T-helper 17 cell (primary cell): ENCODE measurements at places on chromosomes 12 and 14.

DNA sequence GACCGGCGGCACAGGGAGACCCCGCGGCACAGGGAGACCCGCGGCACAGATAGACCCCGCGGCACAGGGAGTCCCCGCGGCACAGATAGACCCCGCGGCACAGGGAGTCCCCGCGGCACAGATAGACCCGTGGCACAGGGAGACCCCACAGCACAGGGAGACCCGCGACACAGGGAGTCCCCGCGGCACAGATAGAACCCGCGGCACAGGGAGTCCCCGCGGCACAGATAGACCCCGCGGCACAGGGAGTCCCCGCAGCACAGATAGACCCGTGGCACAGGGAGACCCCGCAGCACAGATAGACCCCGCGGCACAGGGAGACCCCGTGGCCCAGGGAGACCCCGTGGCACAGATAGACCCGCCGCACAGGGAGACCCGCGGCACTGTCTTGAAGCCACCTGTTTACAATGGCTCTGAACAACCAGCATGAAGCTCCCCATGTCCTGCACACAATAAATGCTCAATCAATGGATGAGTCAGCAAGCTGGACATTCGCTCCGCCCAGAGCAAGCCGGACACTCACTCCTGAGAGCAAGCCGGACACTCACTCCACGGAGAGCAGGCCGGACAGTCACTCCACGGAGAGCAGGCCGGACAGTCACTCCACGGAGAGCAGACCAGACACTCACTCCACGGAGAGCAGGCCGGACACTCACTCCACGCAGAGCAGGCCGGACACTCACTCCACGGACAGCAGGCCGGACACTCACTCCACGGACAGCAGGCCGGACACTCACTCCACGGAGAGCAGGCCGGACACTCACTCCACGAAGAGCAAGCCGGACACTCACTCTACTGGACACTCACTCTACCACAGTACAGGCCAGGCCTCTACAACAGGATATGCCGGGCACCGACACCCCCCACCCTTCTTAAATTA lies 121.9 kb downstream of the RFLNA start:
- no peak for DNase-seq

- no peak for DNase-seq
These were observed 5.1 kb upstream of the TCL1B start for GRCh38 chr14:95681153-95681552.

DNA sequence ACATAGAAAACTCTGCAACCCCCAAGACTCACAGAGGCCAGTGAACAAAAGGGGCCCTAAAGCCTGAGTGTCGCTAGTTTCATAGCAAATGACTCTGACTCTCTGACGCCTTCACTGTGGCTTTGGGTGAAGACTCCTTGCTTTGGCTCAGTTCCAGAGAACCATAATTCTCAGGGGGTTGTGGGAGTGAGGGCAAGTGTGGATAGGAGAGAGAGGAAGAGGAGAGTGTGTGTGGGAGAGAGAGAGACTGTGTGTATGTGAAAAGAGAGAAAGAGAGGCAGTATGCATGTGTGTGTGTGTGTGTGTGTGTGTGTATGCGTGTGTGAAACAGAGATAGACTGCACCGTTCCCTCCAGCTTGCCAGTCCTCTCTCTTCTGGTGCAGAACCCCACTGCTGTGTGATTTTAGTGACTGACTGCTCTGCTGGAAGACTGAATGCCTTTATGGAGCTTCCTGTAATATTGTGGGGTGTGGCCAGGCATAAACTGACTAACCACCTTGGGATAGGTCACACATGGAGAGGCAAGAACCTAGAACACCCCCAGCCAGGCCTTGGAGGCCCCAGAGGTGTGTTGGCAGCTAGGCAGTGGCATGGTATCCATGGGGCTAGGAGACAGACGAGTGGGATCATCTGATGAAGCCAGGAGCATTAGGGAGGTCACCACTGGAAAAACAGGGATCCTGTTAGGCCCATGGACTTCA lies 45.9 kb upstream of the STXBP6 start:
- no peak for DNase-seq

GRCh38 chr14:54182419-54183045 lies 214.3 kb upstream of the CDKN3 start:
- no peak for DNase-seq

DNA sequence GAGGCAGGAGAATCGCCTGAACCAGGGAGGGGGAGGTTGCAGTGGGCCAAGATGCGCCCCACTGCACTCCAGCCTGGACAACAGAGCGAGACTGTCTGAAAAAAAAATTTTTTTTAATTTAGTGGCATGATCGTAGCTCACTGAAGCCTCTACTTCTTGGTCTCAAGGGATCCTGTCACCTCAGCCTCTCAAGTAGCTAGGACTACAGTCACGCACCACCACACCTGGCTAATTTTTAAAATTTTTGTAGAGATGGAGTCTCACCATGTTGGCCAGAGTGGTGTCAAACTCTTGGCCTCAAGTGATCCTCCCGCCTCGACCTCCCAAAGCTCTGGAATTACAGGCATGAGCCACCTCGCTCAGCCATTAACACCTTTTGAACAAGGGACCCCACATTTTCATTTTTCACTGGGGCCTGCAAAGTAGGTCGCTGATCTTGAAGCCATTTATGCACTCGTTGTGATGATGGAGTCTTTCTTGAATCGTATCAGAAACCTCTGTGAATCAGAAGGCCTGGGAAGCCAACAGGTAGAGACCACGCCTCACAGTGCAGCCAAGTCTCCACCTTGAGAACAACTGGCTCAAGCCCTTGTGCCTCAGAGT lies 5.9 kb downstream of the HCAR1 start:
- DNase-seq: no peak

- no peak for DNase-seq
These were observed 77.2 kb downstream of the NKX2-1 start for GRCh38 chr14:36442824-36443241.

DNA sequence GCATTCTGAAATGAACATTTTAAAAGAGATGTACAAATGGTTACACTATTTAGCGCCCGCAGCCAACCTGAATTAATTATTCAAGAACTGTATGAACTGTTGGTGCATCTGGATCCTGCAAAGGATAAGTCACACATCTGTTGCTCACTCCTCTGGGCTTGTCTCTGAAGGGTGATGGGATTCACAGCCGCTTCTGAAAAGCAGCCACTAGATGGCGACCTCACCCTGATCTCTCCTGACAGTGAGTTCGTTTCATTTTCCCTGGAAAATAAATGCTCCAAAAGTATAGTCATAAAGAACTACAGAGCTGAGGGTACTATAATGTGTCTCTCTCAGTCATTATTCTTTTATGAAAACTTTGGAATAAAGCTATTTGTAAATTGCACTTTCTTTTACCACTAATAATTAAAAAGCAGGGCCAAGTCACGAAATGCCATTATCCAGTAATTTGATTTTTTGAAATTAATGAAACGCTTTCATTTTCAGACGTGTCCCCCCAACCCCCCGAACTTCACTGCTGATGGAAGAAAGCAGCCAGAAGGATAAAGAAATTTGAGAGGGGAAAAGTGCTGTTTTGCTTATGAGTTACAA lies 789.6 kb downstream of the NRXN3 start:
- peak; percentile 18 for DNase-seq

- no peak for DNase-seq
These were observed 614 bp upstream of the NACA start for GRCh38 chr12:56725723-56726102.

GRCh38 chr14:92603309-92604242 lies 90.0 kb downstream of the RIN3 start:
- no peak for DNase-seq

DNA sequence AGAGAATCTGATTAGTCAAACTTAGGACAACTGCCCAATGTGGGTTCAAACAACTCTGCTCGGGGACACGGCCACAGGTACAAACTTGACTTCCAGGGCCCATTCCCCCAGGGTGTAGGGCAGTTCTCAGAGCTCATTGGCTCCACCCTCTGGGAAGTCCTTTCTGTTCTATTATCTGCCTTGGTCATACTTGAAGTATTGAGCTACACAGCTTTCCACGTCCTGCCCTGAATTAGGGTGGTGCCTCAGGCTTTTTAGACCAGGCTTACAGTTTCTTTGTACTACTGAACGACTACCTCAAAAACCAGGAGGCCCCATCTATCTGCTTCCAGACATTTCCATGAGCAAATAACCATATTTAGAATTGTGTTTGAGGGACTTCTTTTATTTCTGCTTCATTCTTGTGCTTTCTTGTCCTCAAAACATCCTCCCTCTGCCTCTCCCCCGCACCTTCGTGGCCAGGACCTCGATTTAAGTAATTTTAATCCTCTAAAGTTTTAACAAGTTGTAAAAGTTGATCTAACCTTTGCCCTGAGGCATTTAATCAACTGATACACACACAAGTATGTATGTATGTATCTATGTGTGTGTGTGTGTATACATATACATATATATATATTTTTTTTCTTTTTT lies 281.7 kb upstream of the AMIGO2 start:
- DNase-seq: peak; percentile 14

DNA sequence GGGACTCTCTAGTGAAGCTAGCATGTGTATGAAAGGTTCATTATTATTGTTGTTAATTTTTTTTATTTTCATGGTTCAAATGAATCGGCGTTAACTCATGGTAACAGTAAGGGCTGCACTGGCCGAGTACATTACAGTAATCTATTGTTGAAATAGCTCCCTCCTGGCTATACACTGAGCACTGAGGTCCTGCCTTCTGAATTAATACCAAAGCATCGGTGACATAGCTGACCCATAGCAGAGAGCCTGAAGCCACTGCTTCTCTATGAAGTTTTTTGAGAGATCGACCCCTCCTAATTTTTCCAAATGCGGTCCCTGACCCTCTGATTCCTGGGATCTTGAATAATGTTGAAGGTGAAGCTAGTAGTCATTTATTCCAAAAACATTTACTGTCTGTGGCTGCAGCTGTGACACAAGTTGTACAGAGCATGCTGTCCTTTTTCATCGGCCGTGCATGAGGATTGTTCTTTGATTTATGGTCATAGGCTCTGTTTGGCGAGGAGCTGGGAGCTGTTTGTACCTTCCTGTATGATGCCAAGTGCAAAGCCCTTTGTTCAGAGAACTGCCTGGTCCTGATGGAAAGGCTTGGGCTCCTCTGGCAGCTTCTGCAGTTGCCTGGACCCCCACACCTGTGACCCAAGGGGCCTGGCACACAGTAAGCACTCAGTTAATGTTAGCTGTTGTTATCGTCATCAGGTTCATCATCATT lies 486.5 kb downstream of the EGLN3 start:
- no peak for DNase-seq

DNA sequence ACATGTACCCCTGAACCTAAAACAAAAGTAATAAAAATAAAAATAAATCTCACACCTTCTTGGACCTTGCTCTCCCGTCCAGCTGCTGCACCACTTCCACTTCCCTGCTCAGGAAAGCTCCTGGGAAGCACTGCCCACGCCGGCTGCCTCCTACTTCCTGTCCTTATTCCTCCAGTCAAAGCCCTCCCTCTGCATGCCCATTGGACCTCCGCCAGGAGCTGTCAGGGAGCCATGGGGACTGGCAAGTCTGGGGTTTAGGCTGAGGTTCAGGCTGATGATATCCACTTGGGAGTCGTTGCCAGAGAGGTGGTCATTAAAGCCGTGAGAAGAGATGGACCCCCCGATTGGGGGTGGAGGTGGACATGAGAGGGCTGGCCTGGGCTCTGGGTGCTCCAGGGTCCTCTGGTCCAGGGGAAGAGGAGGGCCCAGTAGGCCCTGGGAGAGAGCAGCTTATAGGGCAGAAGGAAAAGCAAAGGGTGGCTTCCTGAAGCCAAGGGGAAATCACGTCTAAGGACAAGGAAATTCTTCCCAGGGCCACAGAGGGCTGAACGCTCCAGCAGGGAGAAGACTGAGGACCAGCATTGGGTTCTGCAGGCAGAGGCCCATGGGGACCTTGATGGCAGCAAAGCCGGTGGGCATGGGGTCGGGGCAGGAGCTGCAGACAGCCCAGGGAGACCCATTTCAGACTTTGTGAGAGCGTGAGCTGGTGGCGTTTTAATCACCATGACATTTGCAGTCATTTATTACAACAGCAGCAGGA lies 78.7 kb downstream of the FZD10 start:
- no peak for DNase-seq

DNA sequence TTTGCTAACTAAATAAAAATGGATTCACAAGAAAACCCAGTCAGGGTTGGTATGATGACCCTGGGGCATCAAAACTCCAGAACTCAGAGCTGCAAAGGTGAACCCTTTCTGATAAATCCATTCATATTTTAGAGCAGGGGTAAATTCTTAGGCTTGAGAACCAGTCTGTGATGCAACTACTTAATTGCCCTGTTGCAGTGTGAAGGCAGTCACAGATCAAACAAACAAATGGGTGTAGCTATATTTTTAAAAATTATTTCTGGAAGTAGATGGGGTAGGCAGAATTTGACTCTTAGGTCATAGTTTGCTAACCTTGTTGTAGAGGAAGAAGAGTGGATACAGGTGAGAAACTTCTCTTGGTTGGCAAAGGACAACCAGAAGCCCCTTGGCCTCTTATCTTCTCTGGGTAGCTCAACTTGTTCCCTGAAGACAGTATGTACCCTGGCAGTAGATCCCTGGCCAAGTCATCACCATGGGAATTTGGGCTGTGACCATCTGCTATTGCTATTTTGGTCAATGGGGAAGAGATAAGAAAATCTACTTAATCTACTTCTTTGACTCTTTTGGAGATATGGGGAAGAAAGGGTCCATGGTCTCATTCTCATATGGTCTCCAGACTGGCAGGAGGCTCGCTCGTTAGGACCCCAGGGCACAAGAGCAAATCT lies 216.1 kb downstream of the PPM1H start:
- DNase-seq: no peak

GRCh38 chr12:94127239-94128131 lies 20.9 kb upstream of the PLXNC1 start:
- DNase-seq: no peak

DNA sequence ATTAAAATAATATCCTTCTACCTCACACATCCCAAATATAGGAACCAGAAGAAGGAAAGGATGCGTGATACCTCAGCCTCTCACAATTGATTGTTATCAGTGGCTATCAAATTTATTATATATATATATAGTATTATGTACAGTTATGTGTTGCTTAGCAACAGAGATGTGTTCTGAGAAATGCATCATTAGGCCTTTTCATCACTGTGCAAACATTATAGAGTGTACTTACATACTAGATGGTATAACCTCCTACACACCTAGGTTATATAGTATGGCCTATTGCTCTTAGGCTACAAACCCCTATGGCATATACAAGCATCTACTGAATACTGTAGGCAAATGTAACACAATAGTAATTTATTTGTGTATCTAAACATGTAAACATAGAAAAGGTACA lies 34.0 kb downstream of the PYM1 start:
- no peak for DNase-seq

DNA sequence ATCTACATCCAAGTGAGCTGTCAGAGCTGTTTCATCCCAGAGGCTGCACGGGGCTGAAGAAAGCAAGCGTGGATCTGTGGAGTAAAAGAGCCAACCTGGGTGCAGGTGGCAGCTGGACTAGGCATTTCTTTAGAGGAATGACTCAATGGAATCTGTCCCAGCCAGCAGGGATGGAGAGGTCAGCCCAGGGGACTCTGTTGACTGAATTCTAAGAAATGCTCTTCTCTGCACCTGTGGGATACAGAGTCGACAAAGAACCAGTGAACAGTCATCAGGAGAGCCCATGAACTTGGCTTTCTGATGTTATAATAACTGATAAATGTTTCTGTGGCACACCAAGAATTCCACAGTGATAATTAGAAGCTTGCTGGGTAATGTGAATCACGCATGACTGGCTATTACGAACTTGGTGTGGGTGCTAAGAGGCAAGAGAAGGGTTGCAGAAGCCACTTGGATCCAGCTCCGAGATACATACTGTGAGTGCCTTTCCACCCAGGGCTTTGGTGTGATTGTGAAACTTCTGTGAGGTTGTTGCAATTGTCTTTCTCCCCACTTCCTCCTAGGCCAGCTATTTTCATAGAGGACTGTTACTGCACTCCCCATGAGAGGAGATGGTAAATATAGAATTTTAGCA lies 16.2 kb downstream of the PYGL start:
- no peak for DNase-seq
